ENCODE measurements at places on chromosomes 16 and 17. TPM values are rescaled to one million over a fixed set of nuclear protein-coding genes. Genes with fewer than 3 reads are reported as not detected.

DNA sequence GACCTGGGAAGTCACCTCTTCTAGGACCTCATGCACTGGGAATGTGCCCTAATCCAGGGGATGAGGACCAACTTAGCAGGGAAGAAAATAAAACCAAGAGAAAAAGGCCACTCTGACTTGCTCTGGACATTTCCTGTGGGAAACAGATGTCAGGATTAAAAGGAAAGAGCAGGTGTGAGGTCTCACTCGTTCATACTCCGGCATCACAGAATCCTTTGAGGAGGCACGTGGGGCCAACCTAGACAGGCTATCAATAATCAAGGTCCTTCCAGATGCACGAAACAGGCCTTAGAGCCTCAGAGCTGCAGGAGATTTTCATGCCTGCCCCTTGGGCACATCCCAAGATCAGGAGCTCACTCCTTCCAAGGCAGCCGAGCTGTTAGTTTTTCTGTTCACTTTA is 321.5 kb upstream of the CCL2 start:
- DNase-seq = no peak
- H3K4me3 ChIP-seq = no peak overlapping the region
- no peaks in the 10 kb centered on the region for H3K36me3 ChIP-seq
- no peaks in the 10 kb centered on the region for H3K4me1 ChIP-seq

DNA sequence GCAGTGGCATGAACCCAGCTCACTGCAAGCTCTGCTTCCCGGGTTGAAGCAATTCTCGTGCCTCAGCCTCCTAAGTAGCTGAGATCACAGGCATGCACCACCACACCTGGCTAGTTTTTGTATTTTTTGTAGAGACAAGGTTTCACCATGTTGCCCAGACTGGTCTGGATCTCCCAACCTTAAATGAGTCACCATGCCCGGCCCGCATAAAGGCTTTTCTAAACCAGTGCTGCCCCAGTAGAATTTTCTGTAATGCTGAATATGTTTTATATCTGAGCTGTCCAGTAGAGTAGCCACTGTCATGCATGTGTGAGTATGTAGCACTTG is 36.9 kb upstream of the WSB1 start:
- H3K27ac ChIP-seq = no peak overlapping the region
- H3K4me3 ChIP-seq = no peak overlapping the region
- no peaks in the 10 kb centered on the region for H3K27me3 ChIP-seq
- DNase-seq = no peak

GRCh38 chr16:82081264-82081663 is 46.2 kb downstream of the HSD17B2 start:
- no peaks in the 10 kb centered on the region for H3K36me3 ChIP-seq
- peaks cover 9% of the 10 kb centered on the region for H3K4me1 ChIP-seq
- DNase-seq = no peak
- no peak overlapping the region for H3K27ac ChIP-seq
- H3K27me3 ChIP-seq = no peaks in the 10 kb centered on the region

DNA sequence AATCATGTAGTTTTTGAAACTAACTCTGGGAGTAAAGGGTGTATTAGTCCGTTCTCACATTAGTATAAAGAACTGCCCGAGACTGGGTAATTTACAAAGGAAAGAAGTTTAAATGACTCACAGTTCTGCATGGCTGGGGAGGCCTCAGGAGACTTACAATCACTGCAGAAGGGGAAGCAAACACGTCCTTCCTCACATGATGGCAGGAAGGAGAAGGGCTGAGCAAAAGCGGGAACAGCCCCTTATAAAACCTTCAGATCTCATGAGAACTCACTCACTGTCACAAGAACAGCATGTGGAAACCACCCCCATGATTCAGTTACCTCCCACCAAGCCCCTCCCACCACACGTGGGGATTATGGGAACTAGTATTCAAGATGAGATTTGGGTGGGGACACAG is 256.5 kb upstream of the TNRC6C start:
- no peaks in the 10 kb centered on the region for H3K36me3 ChIP-seq
- H3K4me1 ChIP-seq = no peaks in the 10 kb centered on the region
- no peak for DNase-seq
- no peak overlapping the region for H3K4me3 ChIP-seq
- no peaks in the 10 kb centered on the region for H3K27me3 ChIP-seq

DNA sequence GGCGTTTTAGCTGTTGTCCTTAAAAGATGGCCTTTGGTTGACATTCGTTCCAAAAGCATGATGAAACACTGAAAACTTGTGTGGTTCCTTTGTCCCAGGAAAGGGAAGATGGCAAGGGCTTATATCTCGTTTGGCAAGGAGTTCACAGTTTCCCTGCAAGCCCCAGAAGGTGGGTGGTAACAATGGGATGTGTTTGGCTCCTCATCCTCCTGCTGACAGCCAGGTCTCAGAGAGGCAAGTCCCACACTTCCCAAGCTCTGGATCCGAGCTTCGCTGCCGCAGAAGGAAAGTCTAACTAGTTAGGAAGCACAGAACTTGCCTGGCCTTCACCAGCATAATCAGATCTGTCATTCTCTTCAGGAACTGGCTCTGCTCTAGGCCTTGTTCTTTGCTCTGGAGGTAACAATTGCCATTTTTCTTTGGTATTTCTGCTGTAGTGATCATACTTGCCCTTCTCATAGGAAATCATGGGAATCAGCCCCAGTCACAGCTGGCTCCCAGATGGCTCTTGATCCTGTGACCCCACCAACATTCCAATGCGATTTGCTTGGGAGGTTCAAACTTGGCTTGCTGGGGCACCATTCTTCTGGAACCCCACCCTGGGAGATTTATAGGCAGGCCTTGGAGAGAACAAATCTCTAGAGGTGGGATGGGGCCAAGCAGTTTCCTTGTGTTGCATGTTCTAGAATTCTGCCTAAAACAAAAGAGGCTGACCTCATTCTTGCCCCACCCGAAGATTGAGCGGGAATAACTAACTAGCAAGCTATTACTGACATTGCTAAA is 17.9 kb downstream of the KPNA2 start:
- no peaks in the 10 kb centered on the region for H3K36me3 ChIP-seq
- H3K4me1 ChIP-seq = no peaks in the 10 kb centered on the region
- H3K27me3 ChIP-seq = no peaks in the 10 kb centered on the region
- no peak for DNase-seq

DNA sequence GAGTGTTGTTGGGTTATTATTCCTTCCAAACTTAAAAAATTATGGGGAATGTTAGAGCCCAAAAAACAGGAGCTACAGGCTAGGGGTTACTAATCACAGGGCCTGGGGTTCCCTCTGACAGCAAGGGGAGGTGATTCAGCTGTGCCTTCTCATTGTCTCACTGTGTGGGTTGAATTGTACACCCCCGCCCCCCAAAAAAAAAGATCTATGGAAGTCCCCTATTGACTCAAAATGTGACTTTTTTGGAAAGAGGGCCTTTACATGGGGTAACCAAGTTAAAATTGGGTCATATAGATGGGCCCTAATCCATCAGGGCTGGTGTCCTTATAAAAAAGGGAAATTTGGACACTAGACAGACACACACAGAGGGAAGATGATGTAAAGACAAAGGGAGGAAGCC is 190.2 kb downstream of the SOX9 start:
- no peak overlapping the region for H3K27ac ChIP-seq
- H3K4me3 ChIP-seq = no peak overlapping the region
- H3K4me1 ChIP-seq = peaks cover 10% of the 10 kb centered on the region
- no peak for DNase-seq
- H3K36me3 ChIP-seq = no peaks in the 10 kb centered on the region

- peaks cover under 1% of the 10 kb centered on the region for H3K27me3 ChIP-seq
- H3K4me1 ChIP-seq = no peaks in the 10 kb centered on the region
- H3K36me3 ChIP-seq = no peaks in the 10 kb centered on the region
- H3K4me3 ChIP-seq = no peak overlapping the region
Measured at GRCh38 chr16:2948807-2949704, 15.0 kb upstream of the KREMEN2 start.

GRCh38 chr16:11306997-11307638 is 26.0 kb upstream of the PRM1 start:
- peak; percentile 69 for DNase-seq
- H3K36me3 ChIP-seq = no peaks in the 10 kb centered on the region
- no peak overlapping the region for H3K4me3 ChIP-seq
- H3K4me1 ChIP-seq = no peaks in the 10 kb centered on the region
- H3K27me3 ChIP-seq = no peaks in the 10 kb centered on the region

Gene EVPLL
- polyA plus RNA-seq = 0.67 TPM

Gene KCNH6
- polyA plus RNA-seq = 1.1 TPM

Gene HOXB9
- polyA plus RNA-seq = 16.7 TPM

Gene TP53TG3F
- not detected for polyA plus RNA-seq

Gene CD300LF
- polyA plus RNA-seq = 1.6 TPM

Gene OR1A1
- not detected for polyA plus RNA-seq

Gene TP53TG3
- not detected for polyA plus RNA-seq

Gene MYH1
- under 0.01 TPM for polyA plus RNA-seq

Gene KRTAP3-1
- not detected for polyA plus RNA-seq

Gene OR2C1
- polyA plus RNA-seq = not detected

Measured in small intestine (tissue), 16 donors.